ENCODE measurements at places on chromosomes 3 and 15.

DNA sequence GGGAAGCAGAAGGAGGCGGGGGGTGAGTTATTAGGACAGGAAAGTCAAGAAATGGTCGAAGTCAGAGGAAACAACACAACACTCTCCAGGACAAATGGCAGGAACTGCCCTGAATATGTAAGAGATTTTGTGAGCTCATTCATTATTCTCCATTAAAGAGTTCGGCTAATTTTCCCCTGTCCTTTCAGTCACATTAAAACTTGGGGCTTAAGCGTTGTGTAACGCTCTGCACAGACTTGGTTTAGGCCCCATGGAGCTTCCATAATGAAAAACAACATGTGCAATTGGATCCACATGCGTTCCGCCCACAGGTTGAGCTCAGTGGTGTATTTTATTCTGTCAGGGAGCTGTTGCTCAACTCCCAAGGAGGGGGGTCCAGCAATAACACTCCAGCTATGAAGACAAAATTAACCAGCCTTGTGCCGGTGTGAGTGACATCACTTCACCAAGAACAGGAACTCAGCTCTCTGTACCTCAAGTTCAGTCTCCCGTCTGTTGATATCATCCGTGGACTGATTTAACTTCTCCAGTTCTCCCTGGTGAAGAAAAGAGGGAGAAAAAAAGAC lies 2.3 kb downstream of the SH3BP5 start:
- DNase-seq = no peak

GRCh38 chr3:176906046-176906905 lies 291.0 kb downstream of the TBL1XR1 start:
- no peak for DNase-seq

GRCh38 chr3:16319307-16319706 lies 54.3 kb downstream of the OXNAD1 start:
- peak; percentile 69 for DNase-seq

DNA sequence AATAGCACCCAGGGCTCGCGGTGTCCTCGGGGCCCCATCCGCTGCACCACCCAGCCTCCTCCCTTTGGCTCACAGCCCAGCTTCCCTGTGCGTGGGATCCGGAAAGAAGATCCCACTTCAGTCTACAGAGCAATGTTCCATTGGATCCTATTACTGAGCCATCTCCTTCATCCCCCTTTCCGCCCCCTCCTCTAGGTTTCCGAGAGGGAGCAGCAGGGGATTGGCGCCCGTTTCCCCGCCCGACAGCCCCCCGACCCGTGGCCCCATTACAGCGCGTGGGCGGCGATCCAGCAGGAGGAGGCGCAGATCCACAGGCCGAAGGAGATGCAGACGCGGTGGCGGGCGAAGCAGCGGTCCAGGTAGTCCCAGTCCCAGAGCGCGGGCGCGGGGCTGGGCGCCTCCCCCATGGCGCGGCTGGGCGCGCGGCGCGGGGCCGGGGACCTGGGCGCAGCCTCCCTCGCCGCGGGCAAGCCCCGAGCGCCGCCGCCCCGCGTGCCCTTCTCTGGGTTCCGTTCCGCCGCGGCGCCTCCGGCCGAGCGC lies 340 bp downstream of the TMEM44 start:
- no peak for DNase-seq

- no peak for DNase-seq
Observed at GRCh38 chr3:1056744-1057143, 36.1 kb upstream of the CNTN6 start.

- no peak for DNase-seq
Observed at GRCh38 chr3:187678726-187679268, 8.6 kb upstream of the SST start.

- DNase-seq = no peak
Observed at GRCh38 chr15:38507570-38507969, 53.6 kb downstream of the FAM98B start.

GRCh38 chr3:113179235-113179824 lies 32.0 kb upstream of the BOC start:
- no peak for DNase-seq

GRCh38 chr15:71804695-71805470 lies 5.5 kb upstream of the NR2E3 start:
- no peak for DNase-seq

GRCh38 chr3:117104381-117104780 lies 394.8 kb downstream of the TUSC7 start:
- no peak for DNase-seq

GRCh38 chr3:6825524-6825923 lies 35.4 kb upstream of the GRM7 start:
- DNase-seq = no peak

GRCh38 chr3:77041811-77042210 lies 1.9 kb downstream of the ROBO2 start:
- no peak for DNase-seq

GRCh38 chr15:98893401-98893800 lies 114.2 kb downstream of the PGPEP1L start:
- DNase-seq = no peak

GRCh38 chr3:141784531-141784930 lies 21.3 kb downstream of the GRK7 start:
- DNase-seq = no peak

- DNase-seq = no peak
Observed at GRCh38 chr15:96285729-96286254, 44.7 kb upstream of the NR2F2 start.

DNA sequence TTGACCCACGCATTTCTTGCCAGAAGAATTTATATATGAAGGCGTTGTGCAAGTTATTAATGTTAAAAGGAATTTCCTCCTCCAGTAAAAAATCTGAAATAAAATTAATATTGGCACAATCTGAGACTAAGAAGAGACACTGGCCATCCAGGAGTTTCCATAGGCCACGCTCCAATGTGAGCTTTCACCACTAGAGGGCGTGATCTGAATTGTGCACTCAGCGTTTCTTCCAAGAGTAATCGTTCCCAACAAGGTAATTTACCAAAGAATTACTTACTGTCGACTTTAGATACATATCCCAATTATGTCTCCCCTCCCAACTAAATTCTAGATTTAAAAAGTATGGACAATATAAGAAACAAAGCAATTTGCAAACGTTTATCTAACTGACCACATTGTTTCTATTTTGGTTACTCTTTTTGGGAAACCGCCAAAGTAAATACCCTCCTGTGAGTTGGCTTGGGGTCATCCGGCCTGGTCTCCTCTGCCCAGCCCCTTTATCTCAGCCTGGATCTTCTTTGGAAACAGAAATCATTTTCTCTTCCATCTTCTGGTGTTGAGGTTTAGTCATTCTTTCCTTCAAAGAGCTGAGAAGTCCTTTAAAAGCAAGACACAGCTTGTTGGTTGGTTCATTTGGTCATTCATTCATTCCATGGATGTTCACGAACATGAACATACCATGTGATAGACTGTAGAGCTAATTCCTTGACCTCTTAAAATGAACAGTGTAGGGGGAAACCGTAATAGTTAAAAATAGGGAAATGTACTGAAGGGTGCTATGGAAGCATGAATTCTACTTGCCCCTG lies 26.2 kb downstream of the POLR2M start:
- DNase-seq = peak; percentile 26

DNA sequence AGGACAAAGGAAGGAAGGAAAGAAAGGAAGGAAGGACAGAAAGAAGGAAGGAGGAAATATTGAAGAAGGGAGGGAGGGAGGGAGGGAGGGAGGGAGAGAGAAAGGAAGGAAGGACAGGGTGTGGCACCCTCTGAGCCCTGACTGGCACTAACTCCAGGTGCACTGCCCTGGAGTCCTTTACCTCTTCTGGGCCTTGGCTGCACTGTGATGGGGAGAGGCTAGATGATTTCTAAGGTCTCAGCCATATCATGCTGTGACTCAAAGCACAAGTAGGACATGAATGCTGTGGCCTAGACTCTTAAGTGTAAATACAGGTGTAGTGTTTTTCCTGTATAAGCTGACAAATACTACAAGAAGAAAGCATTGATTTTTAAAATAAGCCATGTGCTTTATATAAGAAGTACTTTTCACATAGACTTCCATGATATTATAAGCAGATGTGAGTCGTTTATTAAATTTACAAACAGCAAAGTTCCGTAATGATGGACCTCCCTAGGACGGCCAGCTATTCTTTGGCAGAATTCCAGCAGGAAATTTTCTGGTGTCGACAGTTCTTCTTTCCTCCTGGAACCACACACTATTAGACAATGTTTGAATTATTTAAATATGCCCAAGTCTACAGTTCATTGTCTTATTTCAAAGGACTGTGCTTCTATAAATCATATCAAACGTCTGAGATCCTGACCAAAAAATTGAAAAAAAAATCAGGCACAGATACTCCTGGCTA lies 213.8 kb upstream of the C2CD4B start:
- DNase-seq = no peak

DNA sequence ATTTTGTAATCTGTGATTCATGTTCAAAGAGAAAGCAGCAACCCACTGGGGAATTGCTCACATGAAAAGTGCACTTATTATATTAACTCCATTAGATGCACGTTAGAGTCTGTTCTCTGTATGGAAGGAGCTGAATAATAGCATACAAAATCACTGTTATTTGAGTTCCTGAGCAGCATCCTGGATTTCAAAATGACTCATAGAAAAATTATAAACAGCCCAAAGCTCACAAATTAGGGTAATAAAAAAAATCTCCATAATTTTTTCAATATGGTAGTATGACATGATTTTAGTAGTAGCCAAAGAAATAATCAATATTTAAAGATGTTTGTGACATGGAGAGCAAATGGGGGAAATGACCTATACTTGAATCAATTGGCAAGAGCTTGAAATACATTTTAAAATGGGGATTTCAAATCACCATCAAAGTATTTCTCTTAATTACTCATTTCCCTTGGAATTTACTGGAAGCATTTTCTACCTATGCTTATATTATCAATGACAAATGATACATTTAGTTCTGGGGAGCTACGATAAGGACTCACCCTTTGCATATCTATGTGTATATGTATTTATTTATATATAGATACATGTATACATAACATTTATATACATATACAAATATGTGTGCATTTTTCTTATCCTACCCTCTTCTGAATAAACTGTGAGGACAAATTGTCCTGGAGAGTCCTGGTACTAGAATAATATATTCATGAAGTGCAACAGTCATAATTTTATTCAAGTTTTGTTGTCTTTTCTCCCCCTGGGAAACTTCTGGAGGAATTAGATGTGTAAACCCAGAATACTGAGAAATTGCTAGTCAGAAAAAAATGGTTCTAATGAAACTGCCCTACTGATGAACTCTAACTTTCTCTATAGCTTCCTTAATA lies 116.3 kb downstream of the RPL22L1 start:
- no peak for DNase-seq

GRCh38 chr3:21543380-21544075 lies 207.5 kb downstream of the ZNF385D start:
- no peak for DNase-seq

DNA sequence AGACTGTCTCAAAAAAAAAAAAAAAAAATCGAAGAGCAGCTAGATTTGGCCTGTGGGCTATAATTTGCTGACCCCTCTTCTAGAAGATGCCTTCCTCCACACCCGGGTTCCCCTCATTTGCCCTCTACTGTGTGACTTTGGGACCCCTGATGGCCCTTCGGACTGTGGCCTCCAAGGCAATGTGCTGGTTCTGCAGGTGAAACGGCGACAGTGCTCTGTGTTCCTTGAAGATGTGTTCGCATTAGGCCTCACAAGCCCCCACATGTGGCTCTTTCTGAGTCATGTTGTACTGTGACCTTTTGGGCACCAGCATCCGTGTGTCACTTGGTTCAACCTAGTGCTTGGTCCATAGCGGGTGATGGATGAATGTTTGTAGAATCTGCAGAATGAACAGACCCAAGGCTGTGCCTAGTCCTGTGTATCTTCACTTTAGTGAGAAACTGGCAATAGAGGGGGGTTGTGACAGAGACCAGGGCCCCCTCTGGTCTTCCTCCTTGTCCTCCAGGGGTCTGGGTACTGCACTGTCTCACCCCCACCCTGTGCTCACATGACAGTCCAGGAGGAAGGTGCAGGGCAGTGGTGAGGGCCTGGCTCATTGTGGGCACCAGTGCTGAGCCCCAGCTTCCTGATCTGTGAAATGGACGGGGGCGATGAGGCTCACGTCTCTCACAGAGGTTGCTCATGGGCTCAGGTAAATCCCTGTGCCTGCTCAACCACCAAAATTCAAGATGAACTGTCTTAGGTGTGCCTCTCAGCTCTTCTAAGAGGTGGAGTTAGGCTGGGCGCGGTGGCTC lies 22.7 kb downstream of the GOLGA6L2 start:
- DNase-seq = no peak

DNA sequence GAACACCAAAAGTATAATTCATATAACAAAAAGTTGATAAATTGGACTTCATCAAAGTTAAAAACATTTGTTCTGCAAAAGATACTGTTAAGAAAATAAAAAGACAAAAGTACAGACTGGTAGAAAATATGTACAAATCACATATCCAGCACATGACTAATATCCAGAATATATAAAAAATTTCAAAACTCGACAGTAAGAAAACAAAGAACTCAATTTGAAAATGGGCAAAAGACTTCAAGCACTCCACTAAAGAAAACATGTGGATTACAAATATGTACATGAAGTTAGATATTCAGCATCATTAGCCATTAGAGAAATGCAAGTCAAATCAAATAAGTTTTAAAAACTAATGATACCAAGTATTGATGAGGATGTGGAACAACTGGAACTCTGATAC lies 6.7 kb downstream of the GK5 start:
- DNase-seq = no peak

GRCh38 chr15:47505712-47506328 lies 211.5 kb upstream of the SEMA6D start:
- DNase-seq = no peak

GRCh38 chr3:170499562-170500156 lies 81.0 kb downstream of the CLDN11 start:
- DNase-seq = no peak

DNA sequence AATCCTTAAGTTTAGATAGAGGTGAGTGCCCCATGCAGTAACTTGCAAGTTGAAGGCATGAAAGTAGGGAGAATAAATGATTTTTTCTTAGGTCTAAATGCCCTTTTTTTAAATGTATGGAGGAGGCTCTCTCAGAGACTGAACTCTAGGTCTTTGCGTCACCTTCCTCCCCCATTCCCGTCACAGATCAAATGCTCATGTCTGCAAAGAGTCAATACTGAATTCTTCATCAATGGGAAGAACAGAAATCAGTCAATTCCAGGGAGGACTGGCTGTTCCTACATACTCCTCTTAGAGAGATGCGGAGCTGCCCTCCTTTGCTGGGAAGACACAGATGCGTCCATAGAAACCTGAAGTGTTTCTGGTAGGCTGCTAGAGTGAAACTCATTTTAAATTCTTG lies 98.2 kb downstream of the ARPP21 start:
- DNase-seq = no peak

GRCh38 chr3:143218166-143218835 lies 98.7 kb downstream of the CHST2 start:
- no peak for DNase-seq

DNA sequence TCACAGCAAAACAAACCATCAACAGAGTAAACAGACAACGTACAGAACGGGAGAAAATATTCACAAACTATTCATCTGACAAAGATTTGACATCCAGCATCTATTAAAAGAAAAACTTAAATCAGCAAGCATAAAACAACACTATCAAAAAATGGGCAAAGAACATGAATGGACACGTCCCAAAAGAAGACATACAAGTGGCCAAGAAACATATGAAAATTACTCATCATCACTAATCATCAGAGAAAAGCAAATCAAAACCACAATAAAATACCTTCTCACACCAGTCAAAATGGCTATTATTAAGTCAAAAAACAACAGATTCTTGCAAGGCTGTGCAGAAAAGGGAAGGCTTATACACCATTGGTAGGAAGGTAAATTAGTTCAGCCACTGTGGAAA lies 13.7 kb upstream of the SERPINI2 start:
- no peak for DNase-seq

- no peak for DNase-seq
Observed at GRCh38 chr3:143337387-143337786, 217.8 kb downstream of the CHST2 start.

GRCh38 chr3:62433396-62433795 lies 60.0 kb upstream of the FEZF2 start:
- no peak for DNase-seq

GRCh38 chr3:177561365-177561764 lies 364.1 kb upstream of the TBL1XR1 start:
- no peak for DNase-seq

Measured in stimulated activated CD4-positive, alpha-beta T cell treated with anti-CD3 and anti-CD28 coated beads, TNF-alpha, amount 100 ng/mL, for 1 hour (primary cell).